ENCODE measurements at places on chromosomes 3 and 15. TPM values are rescaled to one million over a fixed set of nuclear protein-coding genes. Genes with fewer than 3 reads are reported as not detected.

GRCh38 chr3:52298149-52299098 lies 10.8 kb downstream of the GLYCTK start:
- no peak for DNase-seq

The GPR62 gene
- total RNA-seq, result 0.15 TPM

The SCAMP5 gene
- total RNA-seq, result 2.8 TPM

DNA sequence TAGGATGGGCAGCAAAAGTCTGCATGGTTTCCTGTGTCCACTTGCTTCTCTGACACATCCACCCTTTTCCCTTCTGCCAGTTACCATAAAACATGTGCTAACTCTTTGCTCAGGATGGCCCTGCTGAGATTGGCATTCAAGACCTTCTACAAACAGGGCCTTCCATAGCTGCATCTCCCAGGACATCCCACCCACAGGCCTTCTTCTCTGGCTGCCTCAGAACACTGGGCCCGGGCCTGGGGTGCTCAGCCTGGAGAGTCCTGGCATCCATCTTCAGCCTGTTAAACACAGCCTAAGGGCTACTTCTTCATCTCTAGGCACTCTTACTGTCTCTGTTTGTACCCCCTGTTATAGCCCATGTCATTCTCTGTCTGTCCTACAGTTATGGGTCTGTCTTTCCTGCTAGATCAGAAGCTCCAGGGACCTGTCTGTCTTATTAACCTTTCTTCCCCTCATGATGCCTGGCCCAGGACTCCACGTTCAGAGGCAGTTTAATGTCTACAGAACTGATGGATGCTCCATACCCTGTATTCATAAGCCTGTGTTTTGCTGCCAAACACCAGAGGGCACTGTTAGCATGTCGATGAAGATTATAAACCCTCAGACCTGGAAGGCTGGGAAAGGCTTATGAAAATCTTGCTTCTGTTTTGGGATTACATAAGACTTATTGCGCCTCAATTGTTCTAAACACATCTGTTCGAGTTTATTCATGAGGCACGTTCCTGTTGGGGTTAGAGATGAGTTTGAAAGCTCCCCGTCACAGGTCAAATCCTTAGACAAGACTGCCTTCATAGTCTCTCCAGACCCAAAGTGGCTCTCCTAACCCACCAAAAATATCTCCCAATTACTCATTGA lies 16.5 kb downstream of the SEMA3G start:
- no peak for DNase-seq

DNA sequence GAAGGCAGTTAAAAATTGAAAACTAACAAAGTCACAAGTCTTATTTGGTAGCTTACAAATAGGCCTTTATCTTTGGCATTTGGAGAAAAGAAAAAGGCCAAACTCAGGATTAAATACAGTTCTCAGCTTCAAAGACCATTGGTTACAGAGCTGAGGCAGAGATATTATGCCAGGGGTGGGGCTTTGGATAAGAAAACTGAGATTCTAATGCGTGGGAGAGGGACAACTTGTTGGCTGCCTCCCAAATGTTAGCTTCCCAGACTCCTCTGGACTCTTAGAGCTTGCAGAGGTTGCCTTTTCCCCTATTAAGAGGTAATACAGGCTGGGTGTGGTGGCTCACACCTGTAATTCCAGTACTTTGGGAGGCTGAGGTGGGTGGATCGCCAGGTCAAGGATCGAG lies 231.8 kb downstream of the SQOR start:
- no peak for DNase-seq

- no peak for DNase-seq
Measured at GRCh38 chr15:63923993-63924950, 90.5 kb upstream of the HERC1 start.

DNA sequence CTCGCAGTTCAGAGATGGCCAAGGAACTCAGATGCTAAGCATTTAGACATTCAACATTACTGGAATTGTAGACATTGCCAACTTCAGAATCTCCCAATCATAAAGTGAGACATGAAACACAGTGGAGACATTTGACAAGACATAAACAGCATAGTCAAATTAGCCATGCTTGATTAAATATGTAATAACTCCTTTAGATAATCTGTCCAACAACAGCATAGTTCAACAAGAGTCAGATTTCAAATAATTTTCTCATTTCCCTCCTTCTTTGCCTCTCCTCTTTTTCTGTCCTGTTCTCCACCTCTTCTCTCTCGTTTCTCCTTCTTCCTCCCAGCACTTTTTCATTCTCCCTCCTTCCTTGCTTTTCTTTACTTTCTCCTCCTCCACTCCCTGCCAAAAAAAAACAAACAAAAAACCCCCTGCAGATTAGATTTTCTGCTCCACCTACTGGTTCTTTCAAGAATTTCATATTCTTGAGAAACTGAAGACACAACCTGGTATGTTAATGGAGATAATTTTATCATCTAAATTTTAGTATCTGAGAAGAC lies 20.2 kb downstream of the CPOX start:
- DNase-seq, result no peak

DNA sequence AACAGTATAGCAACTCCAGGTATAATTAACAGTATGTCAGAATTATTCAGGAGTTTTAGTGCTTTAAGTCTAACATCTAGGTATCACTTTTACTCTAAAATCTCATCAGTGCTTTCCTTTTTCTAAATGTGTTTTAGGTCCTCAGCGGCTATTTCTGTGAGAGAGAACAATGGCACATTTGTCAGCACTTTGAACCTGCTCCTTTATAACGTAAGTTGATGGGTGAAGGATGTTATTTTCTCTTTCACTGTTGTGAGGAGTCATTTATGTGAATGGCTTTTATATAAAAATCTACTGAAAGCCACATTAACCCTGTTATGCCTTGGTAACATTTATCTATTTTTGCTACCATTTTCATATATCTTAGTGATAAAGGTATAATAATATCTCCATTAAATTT lies 22.8 kb downstream of the ZPLD1 start:
- no peak for DNase-seq
